Foreskin fibroblast (primary cell): ENCODE measurements at places on chromosomes 16 and 17.

DNA sequence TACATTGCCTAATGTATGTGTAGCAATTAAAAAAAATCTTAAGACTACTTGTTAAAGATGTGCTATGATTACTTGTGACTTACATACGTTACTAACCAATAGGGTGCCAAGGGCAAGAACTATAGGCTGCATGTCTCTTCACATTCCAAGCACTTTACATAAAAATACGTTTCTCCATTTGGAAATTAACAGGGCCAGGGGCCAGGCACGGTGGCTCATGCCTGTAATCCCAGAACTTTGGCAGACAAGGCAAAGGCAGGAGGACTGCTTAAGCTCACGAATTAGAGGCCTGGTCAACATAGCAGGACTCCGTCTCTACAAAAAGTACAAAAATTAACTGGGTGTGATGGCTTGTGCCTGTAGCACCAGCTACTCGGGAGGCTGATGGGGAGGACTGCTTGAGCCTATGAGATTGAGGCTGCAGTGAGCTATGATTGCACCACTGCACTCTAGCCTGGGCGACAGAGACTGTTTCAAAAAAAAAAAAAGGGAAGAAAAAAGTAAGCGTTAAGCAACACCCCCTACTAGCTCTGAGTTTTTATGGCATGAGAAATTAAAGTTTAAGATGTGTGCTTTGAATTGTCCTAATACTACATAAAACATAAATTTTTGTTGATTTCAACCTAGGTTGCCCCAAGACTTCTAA lies 12.3 kb downstream of the PSMD12 start:
- no peak for DNase-seq

DNA sequence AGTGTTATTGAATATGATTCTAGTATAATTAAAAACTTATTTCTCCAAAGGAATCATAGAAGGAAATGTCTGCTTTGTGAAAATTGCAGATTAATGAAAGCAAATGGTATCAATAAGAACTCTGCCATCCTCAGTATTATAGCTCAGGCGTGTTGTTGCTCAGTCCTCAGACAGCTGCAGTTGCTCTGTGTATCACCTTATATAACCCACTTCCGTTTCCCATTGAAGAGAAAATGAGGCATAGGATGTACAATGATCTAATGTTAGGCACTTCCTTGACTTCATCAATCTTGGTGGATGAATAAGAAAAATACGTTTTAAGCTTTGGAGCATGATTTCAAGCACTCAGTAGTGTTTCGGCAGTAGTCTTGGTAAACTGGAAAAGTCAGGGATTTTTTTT lies 14.1 kb downstream of the MFSD11 start:
- no peak for DNase-seq

- DNase-seq: no peak
These were observed 27.5 kb downstream of the ASPA start for GRCh38 chr17:3503285-3503684.

DNA sequence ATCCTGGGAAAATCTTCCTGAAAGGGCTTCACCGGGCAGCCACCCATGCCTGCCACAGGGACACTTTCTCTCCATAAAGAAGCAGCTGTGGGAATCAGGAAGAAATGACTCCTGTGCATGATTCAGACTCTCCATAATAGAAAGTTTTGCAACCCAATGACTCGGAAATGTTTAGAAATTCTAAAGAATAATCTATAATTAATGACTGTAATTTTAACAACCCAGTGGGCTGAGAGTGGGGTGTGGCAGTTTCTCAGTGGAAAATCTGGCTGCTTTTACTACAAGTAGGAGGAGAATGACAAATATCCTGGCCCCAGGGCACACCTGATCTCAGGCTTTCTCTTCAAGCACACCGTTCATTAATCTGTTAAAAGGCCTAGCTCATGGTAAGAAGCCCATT lies 25.7 kb downstream of the IRF8 start:
- no peak for DNase-seq

- DNase-seq: peak; percentile 83
These were observed at the start of gene CES4A for GRCh38 chr16:66988197-66988788. Gene CES4A (plus strand): TSS chr16:66988589. CDS start chr16:66988773, 184 bp downstream.

DNA sequence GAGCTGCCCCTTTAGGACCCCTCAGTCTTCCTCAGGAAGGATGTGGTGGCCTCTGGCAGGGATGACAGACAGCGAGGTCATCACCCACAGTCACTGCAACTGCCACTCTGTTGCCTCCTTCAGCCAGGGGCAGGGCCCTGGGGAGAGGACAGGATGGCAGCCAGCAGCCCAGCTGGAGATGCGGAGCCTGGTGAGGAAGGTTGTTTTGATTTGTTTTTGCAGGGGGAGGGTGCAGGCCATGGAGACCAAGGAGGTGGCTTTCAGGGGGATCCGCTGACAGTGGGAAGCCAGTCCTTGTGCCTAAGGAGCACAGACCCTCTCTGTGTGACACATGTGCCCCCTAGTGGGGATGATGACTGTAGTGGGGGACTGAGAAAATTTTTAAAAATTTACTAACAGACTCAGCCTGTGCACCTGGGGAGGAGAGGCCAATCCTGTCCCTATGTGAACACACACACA lies 7.4 kb downstream of the PRCD start:
- peak; percentile 68 for DNase-seq

DNA sequence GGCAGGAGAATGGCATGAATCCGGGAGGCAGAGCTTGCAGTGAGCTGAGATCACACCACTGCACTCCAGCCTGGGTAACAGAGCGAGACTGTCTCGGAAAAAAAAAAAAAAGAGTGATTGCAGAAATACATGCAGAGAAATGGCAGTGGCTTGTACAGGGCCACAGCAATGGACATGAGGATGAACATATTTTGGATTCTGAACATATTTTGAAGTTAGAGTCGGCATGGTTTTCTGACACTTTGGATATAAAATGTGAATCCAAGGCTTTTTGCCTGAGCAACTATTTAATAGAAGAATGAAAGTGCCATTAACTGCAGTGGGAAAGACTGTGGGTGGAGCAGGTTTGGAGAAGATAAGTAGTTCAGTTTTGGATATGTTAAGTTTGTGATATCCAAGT lies 35.8 kb downstream of the CPD start:
- DNase-seq: peak; percentile 18

GRCh38 chr17:36593656-36594316 lies 2.1 kb downstream of the DHRS11 start:
- no peak for DNase-seq

DNA sequence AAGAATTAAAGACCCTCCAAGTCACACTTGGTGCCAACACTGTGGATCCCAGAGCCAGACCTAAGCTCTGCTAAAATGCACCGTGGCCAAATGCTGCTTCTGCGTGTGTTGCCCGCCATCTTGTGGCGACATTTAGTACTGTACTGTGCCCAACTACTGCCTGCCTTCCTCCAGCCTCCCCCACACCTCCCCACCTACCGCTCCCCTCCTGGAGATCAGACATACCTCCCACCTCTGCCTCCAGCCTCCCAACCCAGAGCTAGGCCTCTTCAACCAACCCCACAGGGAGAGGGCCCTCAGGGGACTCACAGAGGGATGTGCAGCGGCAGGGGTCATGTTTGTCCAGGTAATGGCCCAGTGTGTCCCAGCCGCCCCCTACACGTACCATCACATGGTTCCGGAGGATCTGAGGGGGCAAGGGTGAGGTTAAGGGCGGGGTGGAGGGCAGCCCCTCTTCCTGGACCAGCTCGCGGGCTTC lies 5.5 kb downstream of the GAS2L2 start:
- peak; percentile 90 for DNase-seq
